ENCODE measurements at places on chromosomes 2 and 18.

- no peak for DNase-seq
Observed at GRCh38 chr2:19745318-19746136, 156.3 kb downstream of the TTC32 start.

- no peak for DNase-seq
Observed at GRCh38 chr18:25873833-25874232, 216.6 kb downstream of the SS18 start.

DNA sequence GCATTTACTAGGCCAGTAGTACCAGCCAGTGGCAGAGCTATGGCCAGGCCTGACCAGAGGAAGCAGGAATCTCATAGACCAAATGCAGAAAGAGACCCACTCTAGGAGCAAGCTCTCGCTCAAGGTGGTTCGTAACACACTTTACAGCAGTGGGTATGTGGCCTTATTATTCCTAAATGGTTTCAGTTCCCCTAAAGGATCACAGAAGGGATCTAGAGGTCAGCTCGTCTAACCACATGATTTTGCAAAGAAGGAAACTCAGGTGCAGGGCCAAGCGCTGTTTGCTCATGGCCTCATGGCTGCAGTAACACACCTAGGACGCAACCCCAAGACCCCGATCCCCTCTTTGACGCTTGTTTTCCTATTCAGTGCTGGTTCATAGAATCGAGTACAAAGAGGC is 65.5 kb upstream of the ATG16L1 start:
- DNase-seq, result no peak

GRCh38 chr18:48472610-48473009 is 63.4 kb upstream of the ZBTB7C start:
- no peak for DNase-seq

DNA sequence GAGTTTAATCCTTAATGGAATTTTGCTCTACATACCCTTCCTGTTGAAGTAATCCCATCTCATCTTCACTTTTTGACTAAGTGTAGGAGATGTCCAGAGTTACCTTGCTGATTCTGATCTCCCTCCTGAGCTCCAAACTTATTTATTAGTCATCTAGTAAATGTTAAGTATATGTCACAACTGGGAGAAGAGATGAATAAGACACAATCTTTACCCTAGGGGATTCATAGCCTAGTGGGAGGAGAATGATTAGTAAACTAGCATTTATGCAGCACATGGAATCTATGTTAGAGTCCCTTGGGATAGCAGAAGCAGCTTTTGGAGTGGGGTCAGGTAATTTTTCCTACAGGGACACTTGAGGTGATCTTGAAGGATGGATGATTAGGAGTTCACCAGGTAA is 20.7 kb downstream of the ACVR2A start:
- no peak for DNase-seq

GRCh38 chr2:205166745-205167144 is 515.6 kb upstream of the NRP2 start:
- DNase-seq, result no peak

DNA sequence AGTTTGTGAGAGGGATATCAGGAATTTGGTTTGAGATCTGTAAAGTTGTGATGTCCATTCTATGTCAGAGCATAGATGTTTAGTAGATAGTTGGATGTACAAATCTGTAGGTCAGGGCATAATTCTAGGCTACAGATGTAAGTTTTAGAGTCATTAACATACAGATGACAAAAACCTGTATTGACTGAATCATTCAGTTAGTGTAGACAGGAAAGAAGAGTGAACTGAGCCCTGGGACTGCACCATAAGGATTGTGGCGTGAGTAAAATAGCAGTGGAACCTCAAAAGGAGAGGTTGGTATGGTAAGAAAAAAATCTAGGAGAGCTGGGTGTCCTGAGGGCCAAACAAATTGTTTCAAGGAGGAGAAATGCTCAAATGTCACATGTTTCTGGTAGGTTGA is 73.1 kb upstream of the RPRM start:
- DNase-seq, result no peak

DNA sequence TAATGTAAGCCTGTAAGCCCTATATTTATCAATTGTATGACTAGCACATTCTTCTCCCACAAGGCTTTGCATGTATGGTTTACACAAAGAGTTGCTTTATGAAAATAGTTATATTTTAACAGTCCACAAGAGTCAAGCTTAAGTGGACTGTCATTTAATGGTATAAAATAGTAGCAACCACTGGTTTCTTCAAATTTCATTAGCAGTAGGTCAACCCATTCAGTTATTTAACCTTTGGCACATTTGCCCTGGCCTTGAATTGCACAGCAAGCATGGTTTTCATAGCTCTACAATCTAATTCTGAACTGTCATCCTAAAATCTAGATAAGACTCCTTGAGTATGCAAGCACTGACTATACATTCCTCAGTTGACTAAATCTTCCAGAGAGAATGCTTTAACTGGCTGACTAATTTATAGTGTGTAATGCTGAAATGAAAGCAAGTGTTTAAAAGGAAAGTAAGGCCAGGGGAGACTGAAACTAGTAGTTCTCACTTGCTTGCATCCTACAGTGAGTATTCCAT is 1.8 kb downstream of the DPP4 start:
- no peak for DNase-seq

GRCh38 chr2:196249171-196249570 is 77.8 kb upstream of the STK17B start:
- DNase-seq, result no peak

GRCh38 chr18:10856132-10856531 is 293.2 kb downstream of the PIEZO2 start:
- no peak for DNase-seq

Measured in 8988T (cell line).